ENCODE measurements at places on chromosomes 3 and 15.

GRCh38 chr3:98778852-98779413, 15.8 kb downstream of the ST3GAL6 start:
- DNase-seq = no peak

GRCh38 chr15:62909257-62909656, 133.3 kb upstream of the TPM1 start:
- DNase-seq = no peak

DNA sequence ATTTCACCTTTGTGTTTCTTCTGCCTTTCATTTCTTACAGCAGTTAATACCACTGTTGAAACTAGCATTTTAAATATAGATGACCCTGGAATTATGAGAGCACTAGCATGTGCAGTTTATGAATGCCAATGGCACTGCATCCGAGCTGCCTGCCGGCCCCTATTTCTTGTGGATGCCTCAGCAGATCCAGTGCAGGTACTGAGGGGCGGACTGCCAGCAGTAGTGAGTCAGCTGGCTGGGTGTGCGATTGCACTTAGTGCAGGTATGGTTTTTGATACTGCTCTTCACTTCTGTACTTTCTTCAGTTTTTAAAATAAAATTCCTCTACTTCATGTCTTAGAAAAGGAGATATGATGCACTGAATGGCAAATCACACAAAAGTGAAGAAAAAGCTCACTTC, 453.0 kb downstream of the DIPK2A start:
- no peak for DNase-seq

DNA sequence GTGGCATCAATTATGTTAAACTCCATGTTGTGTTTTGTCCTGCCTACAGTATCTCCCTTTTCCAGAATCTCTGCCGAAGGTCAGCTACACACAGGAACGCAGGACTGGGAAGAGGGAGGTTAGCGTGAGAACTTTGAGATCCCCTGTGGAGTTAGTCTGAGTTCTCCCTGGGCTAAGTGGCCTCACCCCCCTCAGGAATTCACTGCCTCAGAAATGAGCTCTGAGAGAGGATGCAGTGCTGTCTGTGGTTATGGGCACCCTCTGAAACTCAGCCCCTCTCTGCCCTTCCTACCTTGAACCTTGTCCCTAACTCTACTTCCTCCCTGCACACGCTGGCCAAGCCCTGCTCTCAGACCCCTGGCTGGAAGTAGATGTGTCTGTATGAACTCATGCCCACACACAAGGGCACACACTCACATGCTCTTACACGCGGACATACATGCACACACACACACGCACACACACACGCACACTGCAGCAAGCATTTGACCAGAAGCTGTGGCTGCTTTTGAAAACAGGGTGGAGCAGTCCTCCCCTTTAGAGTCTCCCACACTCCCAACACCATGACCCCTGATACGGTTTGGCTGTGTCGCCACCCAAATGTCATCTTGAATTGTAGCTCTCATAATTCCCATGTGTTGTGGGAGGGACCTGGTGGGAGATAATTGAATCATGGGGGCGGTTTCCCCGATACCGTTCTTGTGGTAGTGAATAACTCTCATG, 5.3 kb upstream of the VIPR1 start:
- DNase-seq = no peak

DNA sequence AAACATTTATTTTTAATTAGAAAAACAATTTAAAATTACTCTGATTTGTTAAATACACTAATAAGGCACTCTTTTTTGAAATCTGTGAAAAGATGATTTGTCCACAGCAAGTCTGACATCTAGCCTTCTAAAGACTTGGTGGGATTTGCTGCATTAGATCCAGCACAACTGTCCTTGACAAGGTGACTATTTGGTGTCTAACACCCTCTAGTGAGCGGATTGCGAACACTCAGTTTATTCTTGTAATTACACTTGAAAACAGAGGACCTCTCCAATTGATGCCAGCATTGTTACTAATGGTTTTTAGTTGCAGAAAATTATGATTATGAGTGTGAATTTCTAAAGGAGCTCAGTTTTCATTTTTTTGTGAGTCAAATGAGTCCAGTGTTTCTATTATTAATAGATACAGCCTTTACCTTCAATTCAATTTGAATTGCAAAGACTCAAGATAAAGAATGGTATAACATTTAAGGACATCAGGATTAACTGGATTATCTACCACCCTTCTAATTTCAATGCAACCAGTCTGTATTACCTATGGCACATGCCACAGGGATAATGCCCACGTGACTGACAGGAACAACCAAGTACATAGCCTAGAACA, 29.7 kb upstream of the STRIT1 start:
- DNase-seq = no peak

DNA sequence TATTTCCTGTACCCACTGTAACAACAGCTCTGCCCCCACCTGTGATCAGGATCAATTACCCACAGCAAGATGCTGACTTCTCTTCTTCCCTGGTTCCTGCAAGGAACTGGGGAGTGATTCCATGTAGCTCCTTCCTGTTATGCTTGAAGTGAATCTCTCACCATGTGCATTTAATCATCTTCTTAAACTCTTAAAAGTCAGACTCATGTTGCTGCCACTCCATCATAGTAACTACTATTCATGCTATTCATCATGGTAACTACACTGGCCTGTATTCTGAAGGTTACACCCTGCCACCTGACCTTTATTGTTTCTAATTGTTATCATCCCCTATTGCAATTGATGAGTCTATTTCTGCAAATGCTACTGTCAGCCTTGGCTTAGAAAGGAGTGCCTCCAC, 89.5 kb downstream of the SUCNR1 start:
- DNase-seq = no peak

- no peak for DNase-seq
These were observed 205.5 kb upstream of the CD96 start for GRCh38 chr3:111336511-111336910.

GRCh38 chr15:77866596-77867125, 210.8 kb downstream of the TBC1D2B start:
- DNase-seq = no peak

GRCh38 chr15:50128266-50128665, 9.2 kb upstream of the ATP8B4 start:
- DNase-seq = no peak

DNA sequence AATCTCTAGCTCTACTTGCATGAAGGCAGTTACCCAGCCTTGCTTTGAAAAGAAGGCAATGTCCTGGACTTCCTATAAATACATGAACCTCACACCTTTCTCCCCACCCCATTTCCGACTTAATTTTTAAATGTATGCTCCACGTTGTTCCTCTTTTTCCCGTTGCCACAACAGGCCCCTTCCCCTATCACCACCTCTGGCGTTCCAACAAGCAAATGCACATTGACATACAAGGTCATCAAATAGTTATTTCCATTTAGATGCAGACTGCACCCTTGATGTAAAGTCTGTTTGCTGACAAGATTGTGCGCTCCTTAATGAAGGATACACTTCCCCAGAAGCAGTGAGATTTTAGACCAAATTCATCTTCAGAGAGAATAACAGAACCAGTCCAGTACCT, 260.7 kb upstream of the UMPS start:
- no peak for DNase-seq

GRCh38 chr3:53190659-53191058, 29.6 kb downstream of the PRKCD start:
- no peak for DNase-seq

GRCh38 chr3:161316006-161316689, 55.2 kb downstream of the SPTSSB start:
- peak; percentile 2 for DNase-seq

DNA sequence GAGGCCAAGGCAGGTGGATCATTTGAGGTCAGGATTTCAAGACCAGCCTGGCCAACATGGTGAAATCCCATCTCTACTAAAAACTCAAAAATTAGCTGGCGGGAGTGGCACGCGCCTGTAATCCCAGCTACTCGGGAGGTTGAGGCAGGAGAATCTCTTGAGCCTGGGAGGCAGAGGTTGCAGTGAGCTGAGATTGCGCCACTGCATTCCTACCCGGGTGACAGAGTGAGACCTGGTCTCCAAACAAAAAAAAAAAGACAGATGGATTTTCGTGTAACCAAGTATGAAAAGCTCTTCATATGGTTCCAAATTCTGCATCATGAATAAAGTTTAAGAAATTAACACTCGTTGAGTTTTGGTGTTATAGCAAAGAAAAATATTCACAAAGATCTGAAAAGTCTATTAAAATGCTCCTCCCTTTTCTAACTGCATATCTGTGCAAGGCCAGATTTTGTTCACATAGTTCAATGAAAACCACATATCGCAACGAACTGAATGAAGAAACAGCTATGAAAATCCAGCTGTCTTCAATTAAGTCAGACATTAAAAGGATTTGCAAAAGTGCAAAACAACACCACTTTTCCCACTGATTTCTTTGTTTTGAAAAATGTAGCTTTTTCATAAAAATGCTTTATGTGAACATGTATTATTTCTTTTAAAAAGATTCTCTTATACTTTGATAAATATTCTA, 23.8 kb upstream of the FBLN2 start:
- DNase-seq = no peak

DNA sequence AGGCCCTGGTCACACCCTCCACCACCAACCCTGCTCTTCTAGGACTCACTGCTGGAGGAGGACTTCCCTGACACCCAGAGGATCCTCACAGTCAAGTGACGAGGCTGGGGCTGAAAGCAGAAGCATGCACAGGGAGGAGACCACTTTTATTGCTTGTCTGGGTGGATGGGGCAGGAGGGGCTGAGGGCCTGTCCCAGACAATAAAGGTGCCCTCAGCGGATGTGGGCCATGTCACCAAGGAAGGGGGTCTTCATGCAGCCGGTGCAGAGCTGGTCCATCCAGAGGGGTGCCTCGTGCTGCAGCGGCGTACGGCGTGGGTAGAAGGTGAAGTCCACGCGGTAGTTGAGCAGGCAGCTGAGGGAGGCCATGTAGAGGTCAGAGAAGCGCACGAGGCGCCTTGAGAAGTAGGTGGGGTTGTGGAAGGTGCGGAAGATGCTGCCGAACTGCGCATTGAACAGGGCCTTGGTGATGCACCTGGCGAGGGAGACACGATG, 9.4 kb downstream of the NT5DC2 start:
- no peak for DNase-seq

GRCh38 chr3:183123891-183124290, 24.6 kb upstream of the MCCC1 start:
- no peak for DNase-seq

GRCh38 chr15:29936353-29937049, 114.2 kb upstream of the TJP1 start:
- no peak for DNase-seq

Data from CD4-positive, alpha-beta T cell treated with Interleukin-15 for 4 hours (primary cell).